ENCODE measurements at places on chromosomes 13 and 19.
A peak's percentile ranks its signal among the peaks of the same experiment; 100 is the strongest.

GRCh38 chr19:11736696-11737095 is 2.0 kb downstream of the ZNF823 start:
- no peak for DNase-seq

DNA sequence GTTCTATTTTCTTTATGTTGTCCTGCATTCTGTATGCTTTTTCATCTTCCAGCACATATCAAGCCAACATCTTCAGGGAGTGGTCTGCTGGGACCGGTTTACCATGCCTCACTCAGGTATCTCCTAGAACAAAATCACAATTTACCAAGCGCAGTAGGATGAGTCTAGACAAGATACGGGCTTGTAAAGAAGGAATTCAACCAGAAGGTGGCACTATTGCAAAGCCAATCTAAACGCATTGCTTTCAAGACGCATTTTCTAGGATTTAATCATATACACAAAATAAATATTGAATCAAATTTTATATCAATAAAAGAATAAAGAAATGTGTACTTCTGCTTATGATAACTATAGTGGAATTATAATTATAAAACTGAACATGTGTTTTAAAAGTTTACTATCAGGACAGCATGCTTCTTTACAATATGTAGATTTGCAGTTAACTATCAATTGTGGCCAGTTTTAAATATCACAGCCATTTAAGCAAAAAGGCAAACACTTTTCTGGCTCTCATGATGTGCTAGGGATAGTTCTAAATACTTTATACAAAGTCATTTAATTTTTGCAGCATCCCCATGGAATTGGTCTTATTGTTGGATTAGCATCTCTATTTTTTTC is 16.1 kb upstream of the TPP2 start:
- peak; percentile 75 for DNase-seq

- no peak for DNase-seq
These were observed 2556.0 kb downstream of the PCDH9 start for GRCh38 chr13:64674126-64674525.

DNA sequence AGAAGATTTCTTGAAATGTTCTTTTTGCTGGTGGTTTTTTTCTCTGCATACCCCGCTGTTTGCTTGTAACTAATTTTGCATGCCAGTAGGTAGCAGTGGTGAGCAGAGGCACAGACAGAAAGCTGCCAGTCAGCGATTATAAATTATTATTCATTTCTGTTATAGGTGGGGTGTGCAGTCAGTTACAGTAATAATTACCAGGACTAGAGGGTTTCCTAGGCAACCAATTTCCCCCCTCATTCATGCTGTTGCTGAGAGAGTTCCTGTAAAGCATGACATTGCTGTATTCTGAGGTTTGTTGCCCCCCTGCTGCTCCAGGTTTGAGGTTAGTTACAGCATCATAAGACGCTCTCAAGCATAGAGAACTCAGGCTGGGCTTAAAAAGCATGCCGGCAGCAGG is 104.5 kb downstream of the URI1 start:
- no peak for DNase-seq

DNA sequence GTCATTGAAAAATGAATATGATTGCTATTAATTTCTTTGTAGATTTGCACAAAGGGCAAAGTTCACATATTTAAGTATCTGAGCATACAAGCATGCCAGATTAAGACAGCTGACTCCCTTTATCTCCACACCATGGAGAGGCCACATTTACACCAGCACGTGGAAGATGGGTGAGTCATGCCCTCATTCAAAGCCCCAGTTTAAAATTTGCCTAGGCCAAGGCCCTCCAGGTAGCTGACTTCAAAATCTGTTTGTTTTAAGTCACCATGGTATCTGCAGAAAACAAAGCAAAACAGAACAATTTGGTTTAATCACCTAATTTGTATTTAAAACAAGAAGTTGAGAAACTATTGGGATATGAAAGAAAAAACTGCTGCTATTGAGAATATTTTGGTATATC is 109.2 kb downstream of the ESD start:
- DNase-seq = no peak

- DNase-seq = no peak
These were observed 156.4 kb upstream of the RNF113B start for GRCh38 chr13:98333486-98333885.

GRCh38 chr19:45146741-45147205 is 14.0 kb downstream of the NKPD1 start:
- DNase-seq = no peak

- DNase-seq = no peak
These were observed 9.0 kb upstream of the ATP11A start for GRCh38 chr13:112680741-112681360.

DNA sequence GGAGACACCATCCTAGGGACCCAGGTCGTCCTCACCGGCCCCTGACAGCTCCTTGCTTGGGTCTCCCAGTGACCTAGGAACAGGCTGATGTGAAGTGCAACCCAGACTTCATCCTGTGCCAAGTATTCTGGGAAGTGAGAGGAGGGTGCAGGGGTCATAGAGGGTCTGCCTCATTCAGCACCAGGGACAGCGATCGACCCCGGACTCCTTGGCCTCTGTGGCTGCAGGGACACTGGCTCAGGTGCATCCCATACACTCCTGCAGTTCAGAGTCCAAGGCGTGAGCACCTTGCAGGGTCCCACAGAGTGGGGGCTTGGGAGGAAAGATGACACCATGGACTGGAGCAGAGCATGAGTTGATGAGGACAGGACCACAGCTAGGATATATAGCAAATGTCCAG is 10.0 kb upstream of the OR10H2 start:
- DNase-seq = no peak

DNA sequence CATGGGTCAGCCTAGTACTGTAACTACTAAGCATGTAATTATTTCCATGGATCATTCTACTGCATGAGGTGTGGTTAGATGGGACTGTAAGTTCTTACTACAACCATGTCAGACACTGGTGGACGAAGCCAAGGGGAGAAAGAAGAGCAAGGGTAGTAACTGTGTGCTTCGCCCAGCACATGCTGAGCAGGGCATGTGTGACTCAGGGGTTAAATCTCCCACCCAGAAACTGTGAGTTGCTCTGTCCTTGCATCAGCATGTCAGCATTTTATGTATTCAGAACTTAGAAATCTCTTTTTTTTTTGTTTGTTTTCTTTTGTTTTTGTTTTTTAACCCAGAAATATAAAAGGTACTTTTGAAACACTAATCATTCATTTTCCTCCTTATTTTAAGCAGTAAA is 436.6 kb upstream of the KLF12 start:
- DNase-seq = no peak

DNA sequence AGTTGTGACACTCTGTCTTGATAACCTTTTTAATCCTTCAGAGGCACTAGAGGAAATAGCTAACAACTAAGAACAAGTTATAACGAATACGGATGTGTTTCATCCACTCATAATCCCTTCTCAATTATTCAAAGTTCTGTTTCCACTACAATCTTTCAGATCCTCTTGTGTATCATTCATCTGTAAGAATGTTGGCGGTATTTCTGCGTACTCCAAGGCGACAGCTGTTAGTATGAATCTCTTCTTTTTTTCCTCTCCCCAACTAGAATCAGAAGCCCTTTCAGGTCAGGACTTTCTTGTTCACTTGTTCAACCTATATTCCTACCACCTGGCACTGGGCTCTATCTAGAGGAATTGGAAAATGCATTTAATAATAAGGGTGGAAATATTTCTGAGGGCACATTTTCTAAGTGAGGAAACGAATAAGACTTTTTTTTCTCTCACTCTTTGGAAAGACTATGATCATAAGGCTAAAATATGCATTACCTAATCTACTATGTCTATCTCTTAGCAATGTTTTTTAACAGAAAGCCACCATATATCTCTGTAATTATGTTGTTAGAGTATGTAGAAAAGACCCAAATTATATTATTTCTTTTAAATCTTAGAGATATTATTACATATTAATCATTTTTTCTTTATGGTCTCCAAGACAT is 492.9 kb downstream of the PCDH20 start:
- no peak for DNase-seq

DNA sequence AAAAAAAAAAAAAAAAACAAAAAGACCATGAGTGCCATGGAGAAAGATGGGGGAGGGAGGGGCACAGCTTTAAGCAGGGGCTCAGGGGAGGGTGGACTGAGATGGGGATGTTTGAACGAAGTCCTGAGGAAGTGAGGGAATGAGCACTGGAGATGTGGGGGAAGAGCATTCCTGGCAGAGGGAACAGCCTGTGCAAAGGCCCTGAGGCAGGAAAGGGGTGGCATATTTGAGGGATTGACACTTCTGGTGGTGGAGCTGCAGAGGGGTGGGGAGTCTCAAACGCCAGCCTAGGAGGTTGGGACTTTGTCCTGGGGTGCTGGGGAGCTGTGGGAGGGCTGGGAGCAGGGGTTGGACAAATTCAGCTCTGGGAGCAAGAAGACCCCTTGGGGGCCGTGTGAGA is 29.2 kb downstream of the MYH14 start:
- DNase-seq = no peak

- no peak for DNase-seq
These were observed 191.7 kb upstream of the SERP2 start for GRCh38 chr13:44181931-44182330.

GRCh38 chr13:104006625-104007075 is 940.4 kb upstream of the SLC10A2 start:
- DNase-seq = no peak

- DNase-seq = peak; percentile 59
These were observed 344 bp downstream of the NHLRC3 start for GRCh38 chr13:39038569-39039030.

GRCh38 chr19:33175886-33176669 is 18.1 kb upstream of the LRP3 start:
- peak; percentile 24 for DNase-seq

- no peak for DNase-seq
These were observed 45.7 kb upstream of the FLT1 start for GRCh38 chr13:28540612-28541011.

- no peak for DNase-seq
These were observed 1.3 kb downstream of the CARM1 start for GRCh38 chr19:10872546-10873107.

DNA sequence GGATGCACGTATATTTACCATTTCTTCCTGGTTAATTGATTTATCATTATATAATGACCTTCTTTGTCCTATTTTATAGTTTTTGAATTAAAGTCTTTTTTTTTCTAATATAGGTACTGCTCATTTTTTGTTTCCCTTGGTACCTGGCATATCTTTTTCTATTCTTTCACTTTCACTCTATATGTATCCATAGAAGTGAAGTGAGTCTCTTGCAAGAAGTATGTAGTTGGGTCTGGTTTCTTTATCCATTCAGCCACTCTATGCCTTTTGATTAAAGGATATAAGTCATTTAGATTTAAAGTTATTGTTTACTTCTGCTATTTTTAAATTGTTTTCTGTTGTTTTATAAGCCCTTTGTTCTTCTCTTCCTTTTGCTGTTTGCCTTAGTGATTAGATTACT is 194.3 kb upstream of the SLITRK6 start:
- DNase-seq = no peak

DNA sequence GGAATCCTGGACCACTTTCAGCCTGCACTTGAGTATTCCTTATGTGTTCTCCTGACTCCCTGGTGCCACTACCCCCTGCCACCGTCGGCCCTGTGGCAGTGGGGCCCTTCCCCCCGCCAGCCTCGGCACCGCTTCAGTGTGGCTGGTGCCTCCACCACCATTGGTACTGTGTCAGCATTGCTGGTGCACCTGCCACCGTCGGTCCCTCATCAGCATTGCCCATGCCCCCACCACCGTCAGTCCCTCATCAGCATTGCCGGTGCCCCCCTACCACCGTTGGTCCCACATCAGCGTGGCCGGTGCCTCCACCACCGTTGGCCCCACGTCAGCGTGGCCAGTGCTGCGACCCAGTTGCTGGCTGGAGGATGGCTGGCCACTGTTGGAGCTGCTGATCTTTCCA is 228.5 kb downstream of the TM9SF2 start:
- no peak for DNase-seq

- DNase-seq = no peak
These were observed 951.6 kb upstream of the MIR17HG start for GRCh38 chr13:90395846-90396245.

DNA sequence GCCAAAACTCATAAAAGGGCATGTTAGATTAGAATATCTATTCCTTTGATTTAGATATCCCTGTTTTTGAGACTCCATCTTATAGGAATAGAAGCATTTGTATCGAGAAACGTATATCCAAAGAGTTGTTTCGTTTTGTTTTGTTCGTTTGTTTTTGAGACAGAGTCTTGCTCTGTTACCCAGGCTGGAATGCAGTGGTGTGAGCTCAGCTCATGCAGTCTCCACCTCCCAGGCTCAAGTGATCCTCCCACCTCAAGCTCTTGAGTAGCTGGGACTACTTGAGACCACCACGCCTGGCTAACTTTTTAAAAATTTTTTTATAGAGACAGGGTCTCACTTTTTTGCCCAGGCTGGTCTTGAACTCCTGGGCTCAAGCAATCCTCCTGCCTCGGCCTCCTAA is 26.6 kb upstream of the ZMYM5 start:
- DNase-seq = no peak

DNA sequence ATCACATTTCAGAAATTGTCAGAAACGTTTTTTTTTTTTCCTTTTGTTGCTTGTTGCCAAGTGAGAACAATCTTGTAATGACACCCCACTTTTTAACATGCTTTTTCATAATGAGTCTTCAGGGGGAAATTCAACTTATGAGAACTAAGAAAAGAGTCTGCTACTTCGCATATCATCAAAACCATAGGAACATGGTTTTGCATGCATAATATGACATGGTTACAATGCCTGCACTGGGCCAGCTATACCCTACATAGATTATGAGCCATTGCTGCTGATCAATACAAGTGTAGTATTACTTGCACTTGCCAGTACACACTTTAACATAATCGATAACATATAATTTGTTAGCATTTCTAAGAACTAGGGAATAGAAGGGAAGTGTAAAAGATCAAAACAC is 191.0 kb upstream of the NBEA start:
- no peak for DNase-seq

- DNase-seq = no peak
These were observed at the start of gene LRG1 for GRCh38 chr19:4539693-4540581. TSS of gene LRG1 (minus strand) at chr19:4540036. CDS start at chr19:4540013, 23 bp downstream.

DNA sequence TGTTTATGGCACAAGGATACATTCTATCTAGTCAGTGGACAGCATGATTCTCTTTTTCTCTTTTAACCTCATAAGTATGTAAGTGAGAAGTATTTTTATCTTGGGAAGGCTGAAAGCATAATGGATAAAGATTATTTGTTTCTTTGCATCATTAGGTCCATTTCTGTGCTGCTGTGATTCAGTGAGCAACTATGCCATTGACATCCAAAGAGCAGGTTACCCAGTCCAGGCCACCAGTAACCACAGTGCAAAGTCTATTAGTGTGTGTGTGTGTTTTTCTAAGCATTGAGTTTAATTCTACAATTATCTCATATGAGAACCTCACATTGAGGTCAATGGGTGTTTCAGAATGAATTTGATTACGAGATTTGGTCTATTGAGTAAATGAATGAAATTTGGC is 158.8 kb upstream of the DACH1 start:
- no peak for DNase-seq

GRCh38 chr19:16417660-16418596 is 53.8 kb downstream of the EPS15L1 start:
- DNase-seq = peak; percentile 72

DNA sequence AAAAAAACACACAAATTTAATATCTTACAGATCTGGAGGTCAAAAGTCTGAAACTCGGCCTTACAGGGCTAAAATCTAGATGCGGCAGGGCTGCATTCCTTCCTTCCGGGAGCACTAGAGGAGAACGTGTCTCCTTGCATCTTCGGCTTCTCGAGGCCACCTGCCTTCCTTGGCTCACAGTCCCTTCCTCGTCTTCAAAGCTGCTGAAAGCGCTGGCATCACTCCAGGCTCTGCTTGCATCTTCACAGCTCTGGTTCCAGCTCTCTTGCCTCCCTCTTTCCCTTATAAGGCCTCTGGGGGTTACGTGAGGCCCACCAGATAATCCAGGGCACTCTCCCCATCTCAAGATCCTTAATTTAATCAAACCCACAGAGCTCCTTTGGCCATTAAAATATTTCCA is 10.5 kb downstream of the XRCC1 start:
- DNase-seq = no peak

- DNase-seq = peak; percentile 5
These were observed 31.6 kb downstream of the MTRF1 start for GRCh38 chr13:41231786-41232185.
